ENCODE measurements at places on chromosomes 6 and 20.

GRCh38 chr6:3396503-3397180 lies 60.2 kb downstream of the SLC22A23 start:
- no peak for DNase-seq

- no peak for DNase-seq
Observed at GRCh38 chr6:91020744-91021143, 433.9 kb upstream of the MAP3K7 start.

- no peak for DNase-seq
Observed at GRCh38 chr20:43431134-43431519, 26.6 kb upstream of the SRSF6 start.

DNA sequence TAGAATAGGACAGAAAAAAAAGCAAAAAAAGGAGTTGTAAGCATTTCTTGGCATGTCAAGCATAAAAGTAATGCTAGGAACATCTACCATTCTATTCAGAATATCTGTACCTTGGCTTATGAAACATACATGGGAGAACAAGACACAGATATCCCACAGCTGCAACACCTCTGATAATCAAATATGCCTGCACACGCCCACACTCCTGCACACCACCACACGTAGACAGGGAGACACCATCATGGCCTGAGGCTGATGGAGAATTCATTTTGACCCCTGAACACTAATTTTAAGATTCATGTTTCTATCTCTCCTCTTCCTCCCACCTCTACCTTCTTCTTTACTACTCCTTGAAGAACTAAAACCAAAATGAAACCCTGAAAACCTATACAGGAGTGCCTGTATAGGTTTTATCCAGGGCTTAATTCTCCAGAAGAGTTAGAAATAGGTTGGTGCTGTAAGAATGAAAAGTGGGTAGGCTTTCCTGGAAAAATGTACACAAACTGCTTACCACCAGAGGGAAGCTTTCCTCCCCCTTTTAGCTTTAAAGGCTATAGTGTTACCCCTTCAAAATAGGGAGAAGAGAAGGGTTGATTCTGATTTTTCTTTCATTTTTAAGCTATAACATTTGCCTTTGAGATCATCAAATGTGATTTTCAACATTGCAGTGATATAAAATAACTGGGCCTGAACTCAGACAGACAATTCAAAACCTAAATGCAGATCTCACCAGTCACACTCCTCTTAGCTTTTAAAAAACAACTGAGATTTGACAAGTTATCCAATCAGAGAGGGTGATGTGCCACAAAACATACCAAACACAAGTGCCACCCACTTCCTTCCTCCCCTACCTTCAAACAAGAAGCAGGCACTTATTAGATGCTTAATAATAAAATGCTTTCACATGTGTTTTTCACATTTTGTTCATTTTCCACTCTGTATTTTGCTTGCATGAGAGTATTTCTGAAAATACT lies 57.9 kb downstream of the ELOVL5 start:
- DNase-seq: no peak

GRCh38 chr20:51583499-51583898 lies 41.0 kb upstream of the NFATC2 start:
- DNase-seq: no peak

GRCh38 chr20:50278684-50279531 lies 88.3 kb downstream of the CEBPB start:
- DNase-seq: no peak

DNA sequence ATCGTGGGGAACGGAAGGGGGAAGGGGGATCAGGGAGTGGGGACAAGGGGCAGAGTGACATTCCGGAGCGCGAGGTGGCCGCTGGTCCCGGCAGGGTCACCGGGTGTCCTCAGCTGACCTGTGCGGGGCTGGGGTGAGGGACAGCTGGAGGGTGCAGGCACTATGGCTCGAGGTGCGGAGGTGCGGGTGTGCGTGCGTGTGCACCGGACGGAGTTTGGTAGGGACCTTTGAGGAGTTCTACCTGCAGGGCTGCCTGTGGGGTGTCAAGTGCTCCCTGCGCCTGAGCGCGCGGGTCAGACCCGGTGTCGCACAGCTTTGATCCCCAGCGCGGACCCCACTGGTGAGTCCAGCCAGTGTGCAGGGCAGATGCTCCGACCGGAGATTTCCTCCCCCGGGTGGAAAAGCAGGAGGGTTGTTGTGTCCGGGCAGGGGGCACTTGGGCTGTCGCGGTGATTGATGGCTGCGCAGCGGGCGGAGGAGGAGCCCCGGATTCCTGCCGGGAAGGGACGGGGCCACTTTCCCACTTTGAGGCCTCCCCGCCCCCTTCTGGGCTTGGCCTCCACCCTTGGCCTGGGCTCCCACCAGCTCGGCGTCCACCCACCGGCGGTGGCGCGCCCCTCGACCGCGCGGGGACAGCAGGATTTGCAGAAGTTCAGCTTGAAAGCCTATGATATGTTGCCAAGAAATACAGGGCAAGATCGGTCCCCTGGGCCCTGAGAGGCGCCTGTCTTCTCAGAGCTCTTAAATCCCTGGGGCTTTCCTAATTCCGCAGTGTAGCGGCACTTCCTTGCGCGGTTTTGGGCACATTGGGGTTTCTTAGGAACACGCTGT lies 658 bp downstream of the RIN2 start:
- DNase-seq: peak; percentile 8

DNA sequence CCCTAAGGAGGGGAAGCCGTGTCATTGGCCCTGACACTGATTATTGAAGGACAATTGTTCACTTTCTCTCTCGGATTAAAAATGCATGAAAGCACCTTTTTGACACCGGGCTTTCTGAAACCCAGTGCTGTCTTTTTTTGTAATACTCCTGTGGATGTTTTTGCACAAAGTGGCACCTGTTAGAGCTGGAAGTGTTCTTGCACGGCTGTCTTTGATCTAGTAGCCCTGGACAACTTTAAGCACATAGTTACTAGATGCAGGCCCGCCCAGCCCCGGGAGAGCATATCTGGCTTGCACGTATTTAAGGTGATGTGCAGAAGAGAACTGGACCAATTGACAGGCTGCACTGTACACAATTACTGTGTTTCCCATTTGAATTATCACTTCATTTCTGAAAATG lies 72.6 kb downstream of the ARID1B start:
- no peak for DNase-seq

DNA sequence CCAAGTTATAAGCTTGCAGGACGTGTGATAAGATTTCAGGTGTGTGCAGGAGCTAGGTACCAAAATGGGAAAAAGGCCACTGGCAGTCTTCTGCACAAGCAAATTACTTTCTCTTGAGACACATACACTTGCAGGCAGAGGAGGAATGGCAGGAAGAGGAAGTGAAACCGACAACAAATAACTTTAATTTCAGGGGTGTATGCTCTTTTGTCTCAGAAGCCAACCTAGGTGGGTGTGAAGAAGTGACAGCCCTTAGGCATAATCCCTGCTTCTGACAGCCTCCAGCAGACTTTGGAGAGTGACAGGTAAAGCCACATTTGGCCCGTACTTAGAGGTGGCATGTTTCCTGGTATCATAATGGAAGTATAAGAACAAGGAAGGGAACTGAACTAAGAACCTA lies 118.8 kb upstream of the TRAF3IP2 start:
- DNase-seq: no peak

- DNase-seq: no peak
Observed at GRCh38 chr6:26216886-26217713, 129.9 kb downstream of the HFE start.

DNA sequence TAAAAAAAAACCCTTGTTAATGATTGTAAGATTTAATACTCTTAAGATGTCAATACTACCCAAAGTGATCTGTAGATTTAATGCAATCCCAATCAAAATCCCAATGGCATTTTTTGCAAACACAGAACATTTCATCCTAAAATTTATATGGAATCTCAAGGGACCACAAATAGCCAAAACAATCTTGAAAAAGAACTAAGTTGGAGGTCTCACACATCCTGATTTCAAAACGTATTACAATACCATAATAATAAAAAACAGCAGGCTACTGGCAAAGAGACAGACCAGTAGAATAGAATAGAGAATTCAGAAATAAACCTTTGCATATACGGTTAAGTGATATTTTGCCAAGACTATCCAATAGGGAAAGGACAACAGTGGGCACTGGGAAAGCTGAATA lies 331.9 kb upstream of the JARID2 start:
- DNase-seq: no peak

DNA sequence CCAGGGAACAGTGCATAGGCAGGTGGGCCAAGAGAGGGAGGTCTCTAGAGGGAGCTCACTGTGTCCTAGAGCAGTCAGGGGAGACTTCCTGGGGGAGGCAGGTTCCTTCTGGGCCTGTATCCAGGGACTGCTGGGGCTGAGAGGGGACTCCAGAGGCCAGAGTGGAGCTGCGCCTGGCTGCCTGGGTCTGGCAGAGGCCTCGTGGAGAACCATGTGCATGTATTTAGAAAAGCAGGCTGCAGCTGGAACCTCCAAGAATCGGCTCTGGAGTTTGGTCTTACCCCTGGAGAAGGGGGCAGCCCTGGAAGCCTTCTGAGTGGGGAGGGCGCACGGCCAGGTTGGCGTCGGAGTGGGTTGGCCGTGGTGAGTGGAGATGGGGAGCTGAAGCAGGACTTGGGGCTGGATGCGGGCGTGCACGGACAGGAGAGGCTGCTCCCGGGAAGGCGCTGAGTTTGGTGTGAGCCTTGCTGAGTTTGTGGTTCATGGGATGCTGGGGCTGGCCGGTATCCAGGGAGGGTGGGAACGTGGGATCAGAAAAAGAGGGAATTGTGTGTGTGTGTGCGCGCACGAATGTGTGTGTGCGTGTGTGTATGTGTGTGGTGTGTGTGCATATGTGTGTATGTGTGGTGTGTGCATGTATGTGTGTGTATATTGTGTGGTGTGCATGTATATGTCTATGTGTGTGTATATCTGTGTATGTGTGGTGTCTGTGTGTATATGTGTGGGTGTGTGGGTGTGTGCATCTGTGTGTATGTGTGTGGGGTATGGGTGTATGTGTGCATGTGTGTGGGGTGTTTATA lies 10.8 kb downstream of the VSTM2L start:
- DNase-seq: no peak

GRCh38 chr20:8721098-8721497 lies 347.8 kb upstream of the PLCB4 start:
- peak; percentile 69 for DNase-seq

DNA sequence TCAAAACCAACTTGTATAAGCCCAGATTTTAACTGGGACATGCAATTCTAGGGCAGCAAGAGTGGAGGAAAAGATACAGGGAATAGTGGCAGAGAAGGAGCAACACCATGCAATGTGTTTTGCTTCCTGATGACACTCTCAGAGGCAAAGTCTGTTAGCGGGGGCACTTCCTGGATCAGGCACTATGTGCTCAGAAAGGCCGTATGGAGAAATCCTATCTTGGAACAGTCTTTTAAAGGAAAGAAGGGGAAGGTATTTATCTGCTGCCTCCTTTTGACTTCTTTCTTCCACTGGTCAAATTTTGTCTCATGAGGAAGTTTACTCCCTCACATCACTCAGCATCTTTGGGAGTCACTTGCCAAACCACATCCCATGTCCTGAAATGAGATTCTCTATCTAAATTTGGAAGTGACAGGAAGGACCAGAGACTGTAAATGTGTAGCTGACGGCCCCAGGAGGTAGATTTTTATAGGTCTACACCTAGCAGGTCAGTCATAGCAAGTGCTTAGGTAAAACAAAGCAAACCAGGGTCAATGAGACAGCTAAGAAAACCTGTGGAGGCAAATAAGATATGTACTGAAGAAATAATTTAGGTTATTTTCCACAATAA lies 91.7 kb upstream of the ELOVL5 start:
- DNase-seq: no peak

DNA sequence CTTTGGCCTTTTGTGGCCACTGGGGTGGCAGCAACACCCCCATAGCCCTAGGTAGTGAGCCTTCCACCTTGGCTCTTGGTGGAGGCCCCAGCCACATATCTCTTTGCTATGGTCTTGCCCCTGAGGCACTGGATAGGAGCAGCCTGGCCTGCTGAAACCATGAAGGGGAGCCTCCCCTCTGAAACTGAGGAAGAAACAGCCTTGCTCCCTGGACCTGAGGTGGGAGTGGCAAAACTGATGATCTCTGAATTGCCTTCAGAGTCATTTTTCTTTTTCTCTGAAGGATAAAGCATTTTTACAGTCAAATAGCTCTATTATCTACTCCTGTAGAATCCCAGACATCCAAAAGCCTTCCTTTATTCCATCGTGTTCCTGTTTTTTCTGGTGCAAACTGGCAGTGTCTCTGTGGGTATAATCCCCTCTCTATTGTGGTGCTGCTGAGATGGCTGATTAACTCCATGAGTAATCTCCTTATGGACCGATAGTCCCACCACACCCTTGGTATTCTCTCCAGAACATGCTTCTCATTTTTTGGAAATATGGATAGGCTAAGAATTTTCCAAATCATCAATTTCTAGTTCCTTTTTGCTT lies 22.0 kb upstream of the PRSS35 start:
- DNase-seq: no peak

DNA sequence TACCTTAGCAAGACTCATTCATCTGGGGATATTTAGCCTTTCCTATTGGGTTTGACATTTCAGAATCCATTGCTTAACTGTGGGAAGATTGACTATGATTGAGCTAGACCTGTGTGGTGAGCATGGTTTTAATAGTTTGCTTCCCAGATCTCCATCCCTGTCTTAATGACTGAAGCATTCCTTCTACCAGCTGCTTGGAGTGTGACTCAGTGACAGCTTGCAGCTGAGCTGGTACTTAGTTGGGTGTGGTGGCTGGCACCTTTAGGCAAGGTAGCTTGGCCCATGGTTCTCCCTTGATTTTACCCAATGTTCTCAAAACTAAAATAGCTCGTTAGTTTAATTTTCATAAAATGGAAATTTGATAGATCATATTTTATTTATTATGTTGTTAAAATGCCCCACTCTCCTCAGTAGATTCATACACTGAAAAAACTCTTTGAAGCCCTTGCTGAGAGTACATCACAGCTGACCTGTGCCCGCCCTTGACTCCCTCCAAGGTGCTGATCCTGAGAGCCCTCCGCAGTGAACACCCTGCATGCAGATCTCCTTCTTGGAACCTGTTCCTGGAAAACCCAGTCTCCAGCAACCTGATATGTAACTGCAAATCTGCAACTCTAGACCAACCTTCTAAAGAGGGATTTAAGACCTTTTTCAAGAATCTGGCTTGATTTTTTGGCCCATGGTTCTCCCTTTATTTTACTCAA lies 19.1 kb downstream of the DOK5 start:
- DNase-seq: no peak

DNA sequence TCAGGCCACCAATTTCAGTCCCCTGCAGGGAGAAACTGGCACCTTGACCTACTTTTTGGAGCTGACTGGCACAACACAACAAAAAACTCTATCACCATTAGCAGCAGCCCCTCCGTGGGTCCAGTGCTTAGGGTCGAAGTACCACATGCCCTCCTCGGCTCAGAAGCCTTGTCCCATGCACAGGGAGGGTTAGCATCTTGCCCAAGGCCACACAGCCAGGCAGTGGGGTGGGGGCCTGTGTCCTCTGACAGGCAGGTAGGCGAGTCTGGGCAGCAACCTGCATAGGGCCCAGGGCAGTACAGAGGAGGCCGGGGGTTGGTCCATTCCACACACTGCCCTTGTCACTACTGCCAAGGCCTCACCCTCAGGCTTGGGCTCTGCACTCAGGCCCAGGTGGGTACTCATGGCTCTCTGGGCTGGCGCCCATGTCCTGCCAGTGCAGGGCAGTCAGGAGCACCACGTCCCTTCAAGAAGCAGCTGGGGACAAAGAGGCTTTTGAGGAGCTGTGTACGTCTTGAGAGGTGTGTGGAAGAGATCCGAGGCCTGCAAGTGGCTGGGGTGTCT lies 53.6 kb downstream of the PYGB start:
- no peak for DNase-seq

- no peak for DNase-seq
Observed at GRCh38 chr20:53597030-53597482, 3.4 kb upstream of the ZNF217 start.

GRCh38 chr6:122713138-122713537 lies 66.4 kb upstream of the FABP7 start:
- DNase-seq: no peak

GRCh38 chr20:39152126-39152525 lies 190.0 kb downstream of the DHX35 start:
- no peak for DNase-seq
